ENCODE measurements at places on chromosomes 7 and 10.

DNA sequence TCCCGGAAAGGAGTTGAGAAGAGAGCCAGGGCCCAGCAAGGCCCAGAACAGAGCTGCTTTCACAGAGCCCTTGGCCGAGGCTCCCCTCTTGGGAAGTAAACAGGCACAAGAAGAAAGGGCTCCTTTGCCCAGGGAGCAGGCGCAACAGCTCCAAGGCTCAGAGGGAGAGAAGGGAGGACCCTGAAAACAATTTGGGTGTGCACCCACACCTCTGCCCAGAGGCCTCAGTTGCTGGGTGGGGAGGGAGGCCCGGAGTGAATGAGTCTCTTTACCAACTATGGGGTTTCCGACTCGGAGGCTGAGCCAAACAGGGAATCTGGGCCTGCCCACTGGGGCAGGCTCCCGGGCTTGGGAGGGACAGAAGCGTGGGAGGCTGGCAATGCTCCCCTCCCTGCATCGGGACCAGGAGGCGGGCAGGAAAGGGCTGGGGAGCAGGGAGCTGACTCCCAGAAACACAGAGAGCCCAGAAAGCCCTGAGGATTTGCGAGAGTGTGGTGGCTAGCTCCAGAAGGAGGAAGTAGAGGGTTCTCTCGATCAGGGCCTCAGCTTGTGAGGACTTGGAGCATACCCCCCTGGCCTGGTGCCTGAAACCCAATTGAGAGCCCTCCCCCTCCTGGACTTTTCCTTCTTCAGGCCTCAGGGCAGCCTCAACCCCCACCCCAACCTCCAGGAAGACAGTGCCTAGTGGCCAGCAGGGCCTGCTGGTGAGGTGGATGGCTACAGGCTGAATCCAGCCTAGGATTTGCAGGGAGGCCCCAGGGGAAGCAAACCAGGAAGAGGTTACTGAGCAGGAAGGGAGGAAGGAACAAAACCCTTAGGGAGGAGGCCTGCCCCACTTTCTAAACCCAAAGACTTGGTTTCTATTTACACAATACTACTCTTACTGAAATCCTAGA, 6.2 kb downstream of the C10orf105 start:
- DNase-seq, result peak; percentile 49

DNA sequence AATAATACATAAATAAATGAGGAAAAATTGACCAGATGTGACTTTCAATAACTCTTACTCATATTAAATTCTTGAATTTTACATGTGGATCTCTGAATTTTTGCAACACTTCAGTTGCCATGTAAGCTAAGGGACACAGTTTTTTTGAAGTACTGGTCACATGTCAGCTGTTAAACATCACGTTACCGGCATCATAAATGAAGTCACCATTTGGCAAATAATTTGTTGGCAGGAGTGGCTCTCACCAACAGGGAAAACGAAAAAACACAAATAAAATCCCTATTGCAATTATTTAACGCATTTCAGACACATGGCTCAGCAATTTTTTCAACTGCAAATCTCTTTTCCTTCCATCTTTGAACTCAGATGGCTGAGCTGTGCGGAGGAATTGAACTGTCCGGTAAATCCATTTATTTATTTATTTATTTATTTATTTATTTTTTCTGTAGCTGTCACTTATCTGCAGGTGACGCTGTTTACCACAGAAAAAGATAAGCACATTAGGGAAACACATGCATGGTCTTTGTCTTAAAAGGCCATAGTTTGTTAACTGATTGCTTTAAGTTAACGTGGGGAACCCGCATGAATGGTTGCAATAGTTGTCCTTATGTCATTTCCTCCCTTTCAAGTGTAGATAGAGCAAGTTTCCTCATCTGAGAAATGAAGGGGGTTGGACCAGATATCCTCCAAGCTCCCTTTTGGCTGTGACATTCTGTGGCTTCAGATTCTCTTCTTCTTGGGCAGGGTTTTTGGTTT, 64.7 kb upstream of the JAZF1 start:
- DNase-seq, result no peak

DNA sequence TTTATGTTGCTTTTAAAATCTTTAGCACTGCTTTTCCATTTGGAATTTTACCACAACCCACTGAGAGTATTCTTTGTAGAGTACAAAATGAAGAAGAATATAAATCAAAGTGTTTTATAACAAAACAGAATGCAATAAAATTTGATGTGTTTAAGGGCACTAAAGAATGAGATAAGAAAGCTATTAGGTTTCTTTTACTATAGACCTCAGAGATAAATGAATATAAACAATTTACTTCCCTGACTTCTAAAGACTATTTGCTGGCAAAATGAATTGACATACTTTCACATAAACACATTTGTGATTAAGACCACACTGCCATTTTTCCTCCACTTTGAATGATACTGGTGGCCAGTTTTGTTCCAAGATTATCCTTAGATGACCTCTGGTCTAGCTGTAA, 124.5 kb downstream of the ITGA8 start:
- DNase-seq, result no peak

- no peak for DNase-seq
These were observed 24.3 kb downstream of the BTBD16 start for GRCh38 chr10:122295451-122295809.

DNA sequence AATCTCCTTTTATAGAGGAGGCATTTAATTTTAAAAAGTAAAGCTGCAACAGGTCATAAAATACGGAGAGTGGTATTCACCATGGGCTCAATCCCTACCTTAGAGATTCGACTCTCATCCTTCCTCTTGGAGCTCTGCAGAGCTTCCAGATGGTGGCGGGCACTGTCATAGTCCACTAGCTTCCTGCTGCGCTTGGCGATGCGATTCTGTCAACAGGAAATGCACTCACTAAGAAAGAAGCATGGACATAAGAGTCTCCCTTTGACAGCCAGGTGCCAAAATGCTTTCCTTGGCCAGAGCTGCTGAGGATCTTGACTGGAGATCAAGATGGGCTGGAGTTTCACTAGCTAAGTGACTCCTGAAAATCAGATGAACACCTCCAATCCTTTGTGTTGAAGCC, 154.4 kb downstream of the AMPH start:
- DNase-seq, result no peak

- no peak for DNase-seq
These were observed 116.2 kb upstream of the GPR26 start for GRCh38 chr10:123549761-123550454.

DNA sequence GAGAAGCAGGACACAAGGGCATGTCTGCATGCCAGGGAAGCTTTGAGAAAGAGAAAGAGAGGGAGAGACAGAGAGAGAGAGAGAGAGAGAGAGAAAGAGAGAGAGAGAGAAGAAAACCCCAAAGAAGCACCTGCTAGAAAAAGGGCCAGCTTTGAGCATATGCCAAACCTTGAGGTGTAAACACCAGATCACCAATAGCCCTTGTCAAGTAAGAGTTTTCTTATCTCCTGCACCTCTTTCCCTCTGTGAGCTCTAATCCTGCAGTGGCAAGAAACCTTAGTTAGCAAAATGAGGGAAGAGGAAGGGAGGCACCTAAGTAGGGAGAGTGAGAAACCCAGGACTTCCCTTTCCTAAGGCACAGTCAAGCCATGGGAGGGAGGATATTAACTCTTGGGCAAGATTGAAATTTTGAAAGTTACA, 11.3 kb upstream of the TRDMT1 start:
- no peak for DNase-seq

- no peak for DNase-seq
These were observed at the start of gene FEZF1 for GRCh38 chr7:122304319-122304975. TSS of gene FEZF1 (minus strand) at chr7:122304750. CDS start at chr7:122304437, 313 bp downstream.

- DNase-seq, result no peak
These were observed 289.2 kb upstream of the VSTM2A start for GRCh38 chr7:54253036-54253373.

DNA sequence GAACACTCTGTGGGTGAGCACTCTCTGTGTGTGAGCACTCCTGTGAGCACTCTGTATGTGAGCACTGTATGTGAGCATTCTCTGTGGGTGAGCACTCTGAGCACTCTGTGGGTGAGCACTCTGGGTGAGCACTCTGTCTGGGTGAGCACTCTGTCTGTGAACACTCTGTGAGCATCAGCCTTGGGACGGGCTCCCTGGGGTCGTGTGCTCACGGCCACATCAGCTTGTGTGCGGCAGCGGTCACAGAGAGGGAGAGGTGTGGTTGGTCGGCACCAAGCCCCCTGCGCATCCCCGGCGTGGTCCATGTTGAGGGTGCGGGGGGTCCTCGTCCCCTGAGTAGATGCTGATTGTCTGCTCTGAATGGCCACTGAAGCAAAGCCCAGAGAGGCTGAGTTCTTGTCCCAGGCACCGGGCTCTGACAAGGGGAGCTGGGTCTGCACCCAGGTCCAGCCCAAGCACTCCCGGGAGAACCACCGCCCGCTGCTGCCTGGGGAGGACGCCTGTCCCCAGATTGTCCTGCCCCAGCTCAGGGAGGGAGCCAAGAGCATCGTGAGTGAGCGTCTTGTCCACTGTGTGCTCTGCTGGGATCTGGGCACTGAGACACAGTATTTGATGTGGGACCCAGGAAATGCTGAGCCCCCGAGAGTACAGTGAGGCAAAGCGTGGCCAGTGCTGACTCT, 143.7 kb downstream of the DNAJB6 start:
- no peak for DNase-seq

DNA sequence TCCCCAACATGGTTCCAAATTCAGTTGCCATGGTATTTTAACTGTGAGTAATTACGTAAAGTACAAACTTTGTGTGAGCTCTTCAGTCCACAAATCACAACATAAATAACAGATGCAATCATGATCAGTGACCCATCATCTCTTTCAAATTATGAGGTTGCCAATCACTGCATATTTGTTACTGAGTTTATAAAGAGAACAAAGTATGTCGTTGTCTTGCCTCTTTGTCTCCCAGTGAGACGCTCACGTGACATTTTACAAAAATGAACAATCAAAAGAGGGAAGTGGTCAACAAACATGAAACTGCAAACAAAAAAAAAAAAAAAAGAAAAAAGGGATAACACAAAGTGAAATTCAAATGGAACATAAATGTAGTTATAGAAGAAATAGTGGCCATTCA, 122.7 kb upstream of the PDSS1 start:
- DNase-seq, result peak; percentile 7

- no peak for DNase-seq
These were observed 41.3 kb downstream of the ETV1 start for GRCh38 chr7:13948019-13948801.

- no peak for DNase-seq
These were observed 1292.0 kb downstream of the XPNPEP1 start for GRCh38 chr10:108631332-108631731.

GRCh38 chr7:158145370-158145769, 442.3 kb downstream of the PTPRN2 start:
- no peak for DNase-seq

- peak; percentile 88 for DNase-seq
These were observed 1.7 kb downstream of the ADAM8 start for GRCh38 chr10:133274751-133275683.

DNA sequence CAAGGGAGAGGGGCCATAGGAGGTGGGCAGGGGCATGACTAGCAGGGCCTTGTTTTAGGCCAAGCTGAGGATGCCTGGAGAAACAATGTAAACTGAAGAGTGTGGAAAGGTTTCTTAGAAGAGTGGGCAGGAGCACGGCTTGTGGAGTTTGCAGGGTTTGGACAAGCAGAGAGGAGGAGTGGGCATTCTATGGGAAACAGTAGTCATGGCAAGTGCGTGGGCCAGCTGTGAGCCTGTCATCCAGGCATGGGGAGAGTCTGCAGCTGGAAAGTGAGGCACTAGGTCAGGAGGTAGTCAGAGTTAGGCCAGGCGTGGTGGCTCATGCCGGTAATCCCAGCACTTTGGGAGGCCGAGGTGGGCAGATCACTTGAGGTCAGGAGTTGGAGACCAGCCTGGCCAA, 130.1 kb downstream of the SH3PXD2A start:
- DNase-seq, result no peak

- DNase-seq, result no peak
These were observed 21.3 kb downstream of the ZEB1 start for GRCh38 chr10:31340343-31340742.

DNA sequence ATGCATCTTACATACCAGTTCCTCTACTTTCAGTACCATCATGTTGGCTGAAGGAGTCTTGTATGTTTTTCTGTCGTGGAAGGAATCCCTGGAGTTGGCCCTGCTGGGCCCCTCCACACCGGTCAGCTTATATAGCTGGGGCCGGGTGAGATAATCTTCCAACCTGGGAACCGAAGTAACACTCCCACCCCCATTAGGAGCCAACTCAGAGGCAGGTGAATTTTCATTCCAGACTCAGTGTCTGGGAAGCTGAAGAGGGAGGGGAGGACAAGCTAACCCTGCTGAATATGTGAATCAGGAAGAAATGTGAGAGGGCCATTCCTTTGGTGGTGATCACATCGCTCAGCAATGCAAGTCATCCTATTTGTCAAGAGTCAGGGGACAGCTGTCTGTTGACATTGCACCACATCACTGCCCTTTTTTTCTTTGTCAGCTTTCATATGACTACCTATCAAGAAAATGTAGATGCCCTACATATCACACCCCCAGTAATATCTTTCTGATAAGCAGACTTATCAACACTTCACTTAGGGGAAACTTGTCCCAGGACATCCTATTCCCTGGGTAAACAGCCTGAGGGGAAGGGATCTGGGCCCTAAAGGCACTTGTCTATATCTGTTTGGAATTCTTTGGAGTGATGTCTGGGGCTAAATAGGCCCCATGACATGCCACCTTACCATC, at the start of gene ANKRD1:
TSS of gene ANKRD1 (minus strand) at position 102 of the 681 bp plus-strand sequence. CDS start at position 42, 60 bp downstream.
- no peak for DNase-seq

DNA sequence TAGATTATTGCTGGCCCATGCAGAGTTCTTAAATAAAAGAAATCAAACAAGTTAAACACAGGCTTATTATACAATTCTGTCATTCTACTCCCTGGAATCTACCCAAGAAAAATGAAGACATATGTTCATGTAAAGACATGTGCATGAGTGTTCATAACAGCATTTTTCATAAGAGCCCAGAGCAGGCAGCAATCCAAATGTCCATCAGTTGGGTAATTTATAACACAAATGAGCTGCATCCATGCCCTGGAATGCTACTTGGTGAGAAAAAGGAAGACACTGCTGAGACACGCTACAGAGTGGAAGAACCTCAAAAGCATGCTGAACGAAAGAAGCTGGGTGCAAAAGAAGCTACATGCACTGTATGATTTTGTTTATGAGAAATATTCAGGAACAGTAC, 342.6 kb downstream of the TCERG1L start:
- DNase-seq, result no peak

DNA sequence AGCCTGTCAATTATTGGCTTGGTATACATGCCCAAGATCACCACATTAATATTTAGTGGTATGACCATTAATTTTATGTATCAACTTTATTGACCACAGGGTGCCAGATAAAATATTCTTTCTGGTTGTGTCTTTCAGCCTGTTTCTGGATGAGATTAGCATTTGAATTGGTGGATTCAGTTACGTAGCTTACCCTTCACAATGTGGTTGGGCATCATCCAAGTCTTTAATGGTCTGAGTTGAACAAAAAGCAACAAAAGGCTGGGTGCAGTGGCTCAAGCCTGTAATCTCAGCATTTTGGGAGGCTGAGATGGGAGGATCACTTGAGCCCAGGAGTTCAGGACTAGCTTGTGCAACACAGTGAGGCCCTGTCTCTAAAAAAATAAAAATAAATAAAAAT, 702.2 kb upstream of the LRRTM3 start:
- no peak for DNase-seq

DNA sequence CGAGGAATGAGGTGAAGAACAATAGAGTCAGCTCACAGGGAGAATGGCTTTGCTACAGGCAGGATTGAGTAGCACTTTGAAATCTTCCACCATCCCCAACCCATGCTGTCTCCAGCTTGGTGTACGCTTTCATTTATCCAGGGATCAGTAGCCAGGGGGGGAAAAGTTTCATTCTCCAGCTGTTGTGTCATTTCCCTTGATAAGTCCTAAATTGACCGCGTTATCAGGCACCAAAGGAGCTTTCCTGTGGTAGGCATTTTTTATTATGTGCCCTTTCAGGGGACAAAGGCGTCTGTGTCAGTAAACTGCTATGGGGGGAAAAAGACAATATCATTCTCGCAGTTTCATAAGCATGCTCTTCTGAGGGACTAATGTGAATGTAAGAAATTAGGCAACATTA, 106.6 kb upstream of the YAE1 start:
- DNase-seq, result no peak

Data from CD4-positive, alpha-beta T cell treated with Interleukin-12 subunit alpha and Interleukin-12 subunit beta, for 1 hour (primary cell).